ENCODE measurements at places on chromosomes 13 and 19. TPM values are rescaled to one million over a fixed set of nuclear protein-coding genes. Genes with fewer than 3 reads are reported as not detected.

KLK3 gene
- total RNA-seq: not detected

ZNF284 gene
- total RNA-seq: 1.6 TPM

ZNF865 gene
- total RNA-seq: 10.7 TPM

MISP3 gene
- 0.31 TPM for total RNA-seq

NXNL1 gene
- total RNA-seq: not detected

ZNF878 gene
- 1.1 TPM for total RNA-seq

C19orf73 gene
- total RNA-seq: 1.3 TPM

UBE2L5 gene
- total RNA-seq: not detected

CELF5 gene
- total RNA-seq: 0.16 TPM

SULT2A1 gene
- total RNA-seq: not detected

SPRY2 gene
- 0.33 TPM for total RNA-seq

C19orf85 gene
- not detected for total RNA-seq

CLDN10 gene
- not detected for total RNA-seq

CYP4F12 gene
- not detected for total RNA-seq

ACER1 gene
- total RNA-seq: not detected

SELENOV gene
- total RNA-seq: not detected

Data from activated naive CD8-positive, alpha-beta T cell treated with anti-CD3 and anti-CD28 coated beads for 36 hours (primary cell).